ENCODE measurements at places on chromosomes 16 and 17.

DNA sequence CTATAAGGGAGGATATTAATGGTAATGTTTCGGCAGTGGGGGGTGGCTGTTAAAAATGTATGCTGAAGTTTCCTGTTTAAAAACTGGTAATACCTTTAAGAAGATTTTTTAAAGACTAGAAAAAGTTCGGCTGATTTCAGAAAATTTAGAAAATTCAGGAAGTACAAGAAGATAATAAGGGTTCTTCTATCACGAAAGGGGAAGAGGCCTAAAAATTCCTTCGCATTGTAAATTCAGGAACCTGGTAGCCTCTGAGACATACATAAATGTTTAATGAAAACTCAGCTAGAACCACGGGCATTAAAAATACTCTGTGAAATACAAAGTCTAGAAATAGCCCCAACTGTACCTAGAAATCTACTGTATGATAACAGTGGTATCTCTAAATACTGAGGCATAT is 181.2 kb downstream of the PARN start:
- DNase-seq: no peak

DNA sequence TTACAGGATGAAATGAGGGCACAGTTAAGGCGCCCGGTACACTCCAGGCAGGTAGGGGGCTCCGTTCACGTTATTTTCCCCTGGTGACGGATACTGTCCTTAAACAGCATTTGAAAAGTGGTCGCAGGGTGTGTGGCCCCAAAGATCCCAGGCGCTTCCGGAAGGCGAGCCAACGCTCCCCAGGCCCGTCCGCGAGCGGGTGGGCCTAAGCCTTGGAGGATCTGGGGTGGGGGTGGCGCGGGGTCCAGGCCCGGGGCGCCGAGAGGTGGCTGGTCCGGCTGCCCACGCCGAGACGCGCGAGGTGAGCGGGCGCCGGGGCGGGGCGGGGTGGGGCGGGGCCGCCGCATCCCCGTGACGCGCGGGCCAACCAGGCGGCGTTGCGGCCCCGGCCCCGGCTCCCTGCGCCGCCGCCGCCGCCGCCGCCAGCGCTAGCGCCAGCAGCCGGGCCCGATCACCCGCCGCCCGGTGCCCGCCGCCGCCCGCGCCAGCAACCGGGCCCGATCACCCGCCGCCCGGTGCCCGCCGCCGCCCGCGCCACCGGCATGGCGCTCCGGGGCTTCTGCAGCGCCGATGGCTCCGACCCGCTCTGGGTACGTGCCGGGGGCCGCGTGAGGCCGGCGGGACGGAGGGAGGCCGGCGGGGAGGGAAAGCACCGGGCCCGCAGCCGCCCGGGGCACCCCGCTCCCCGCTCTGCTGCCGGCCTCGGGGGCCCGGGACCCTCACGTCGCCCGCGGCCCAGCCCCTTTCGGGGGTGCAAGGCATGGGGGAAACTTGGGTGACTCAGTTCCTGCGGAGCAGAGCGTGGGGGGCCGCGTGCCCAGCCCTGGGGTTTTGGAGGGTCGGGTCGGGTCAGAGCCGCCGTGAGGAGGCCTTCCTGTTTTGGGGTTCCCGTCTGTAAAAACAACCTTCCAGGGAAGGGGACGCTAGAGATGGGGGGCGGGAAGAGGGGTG is at the start of gene ABCC1:
Gene ABCC1, plus strand, starts transcription at position 407 of the 951 bp plus-strand sequence. Its CDS starts 136 bp downstream, at position 543.
- DNase-seq: peak; percentile 27

GRCh38 chr17:53058031-53058430 is 764.7 kb upstream of the KIF2B start:
- DNase-seq: no peak

DNA sequence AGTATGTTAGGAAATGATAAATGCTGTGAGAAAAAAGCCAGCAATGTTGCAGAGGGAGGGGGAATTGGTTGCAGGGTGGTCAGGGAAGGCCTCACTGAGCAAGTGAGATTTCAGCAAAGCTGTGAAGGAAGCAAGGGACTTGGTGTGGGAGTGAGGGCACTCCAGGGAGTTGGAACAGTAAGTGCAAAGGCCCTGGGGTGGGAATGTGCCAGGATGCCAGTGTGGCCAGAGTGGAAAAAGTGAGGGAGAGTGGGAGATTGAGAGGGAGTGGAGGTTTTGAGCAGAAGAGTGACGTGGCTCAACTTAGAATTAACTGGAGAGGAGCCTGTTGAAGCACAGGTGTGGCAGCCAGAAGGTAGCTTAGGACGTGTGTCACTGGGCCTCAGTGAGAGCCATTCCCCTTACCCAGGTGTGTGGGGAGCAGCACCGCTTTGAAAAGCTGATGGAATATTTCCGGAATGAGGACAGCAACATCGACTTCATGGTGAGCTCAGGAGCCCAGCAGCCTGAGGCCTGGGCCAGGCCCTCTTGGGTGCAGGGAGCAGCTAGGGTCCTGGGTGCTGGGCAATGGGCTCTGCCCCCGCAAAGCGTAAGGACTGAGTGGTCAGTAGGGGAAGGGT is 16.6 kb downstream of the FMNL1 start:
- no peak for DNase-seq

- DNase-seq: peak; percentile 76
Measured at GRCh38 chr17:73292031-73292531, 19.7 kb downstream of the CDC42EP4 start.

DNA sequence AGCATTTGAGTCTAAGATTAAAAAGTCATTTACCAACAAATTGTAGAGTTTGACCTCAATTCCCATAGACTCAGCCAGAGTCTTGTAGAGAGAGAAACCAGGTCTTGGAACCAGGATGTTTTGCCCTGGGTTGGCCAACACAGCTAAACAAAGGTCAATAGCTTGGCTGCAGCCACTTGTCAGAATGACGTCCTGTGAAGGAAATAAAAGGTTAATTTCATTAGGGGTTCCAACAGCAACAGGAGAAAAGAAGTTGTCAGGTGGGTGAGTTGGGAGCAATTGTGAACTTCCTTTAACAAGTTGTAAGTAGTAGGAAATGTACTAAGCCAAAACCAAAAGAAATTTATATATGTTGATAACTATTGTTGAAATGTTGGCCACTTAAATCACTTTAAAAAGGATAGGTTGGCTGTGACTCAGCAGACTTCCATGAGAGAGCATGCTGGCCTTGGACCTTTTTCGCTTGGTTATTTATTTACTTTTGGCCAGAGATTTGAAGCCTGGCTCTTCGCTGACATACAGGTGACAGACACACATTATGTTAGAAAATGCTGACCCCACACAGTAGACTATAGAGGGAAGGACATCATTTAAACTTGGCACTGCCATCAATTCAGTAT is 4.3 kb downstream of the TAT start:
- no peak for DNase-seq

DNA sequence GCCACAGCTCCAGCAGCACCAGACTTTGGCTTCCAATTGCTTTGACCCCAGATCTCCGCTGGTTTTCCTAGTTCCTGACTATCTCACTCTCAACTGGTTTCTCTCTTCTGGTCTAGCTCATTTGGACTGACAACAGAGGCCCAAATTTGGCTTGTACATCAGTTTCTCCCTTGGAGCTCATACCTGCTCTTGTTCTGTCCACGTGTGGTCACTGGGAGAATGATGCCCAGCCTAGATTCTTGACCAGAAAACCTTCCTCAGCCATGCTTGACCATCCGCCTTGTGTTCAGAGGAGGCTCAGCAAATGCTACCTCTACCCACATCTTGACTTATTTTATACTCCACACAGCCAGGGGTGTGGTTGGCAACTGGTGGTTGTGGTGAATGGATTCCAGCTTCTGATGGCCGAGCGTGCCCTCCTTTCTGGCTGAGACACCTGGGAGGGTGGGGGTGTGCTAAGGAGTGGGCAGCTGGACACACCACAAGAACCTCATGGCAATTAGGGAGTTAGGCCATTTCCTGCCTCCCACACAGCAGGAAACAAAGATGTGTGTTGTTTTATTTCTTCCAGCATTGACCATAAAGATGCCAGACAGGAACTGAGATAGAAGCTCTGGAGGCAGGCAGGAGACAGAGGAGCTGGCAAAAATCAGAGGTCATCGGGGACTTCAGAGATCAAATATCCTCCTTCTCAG is 93.8 kb upstream of the FAM20A start:
- no peak for DNase-seq

DNA sequence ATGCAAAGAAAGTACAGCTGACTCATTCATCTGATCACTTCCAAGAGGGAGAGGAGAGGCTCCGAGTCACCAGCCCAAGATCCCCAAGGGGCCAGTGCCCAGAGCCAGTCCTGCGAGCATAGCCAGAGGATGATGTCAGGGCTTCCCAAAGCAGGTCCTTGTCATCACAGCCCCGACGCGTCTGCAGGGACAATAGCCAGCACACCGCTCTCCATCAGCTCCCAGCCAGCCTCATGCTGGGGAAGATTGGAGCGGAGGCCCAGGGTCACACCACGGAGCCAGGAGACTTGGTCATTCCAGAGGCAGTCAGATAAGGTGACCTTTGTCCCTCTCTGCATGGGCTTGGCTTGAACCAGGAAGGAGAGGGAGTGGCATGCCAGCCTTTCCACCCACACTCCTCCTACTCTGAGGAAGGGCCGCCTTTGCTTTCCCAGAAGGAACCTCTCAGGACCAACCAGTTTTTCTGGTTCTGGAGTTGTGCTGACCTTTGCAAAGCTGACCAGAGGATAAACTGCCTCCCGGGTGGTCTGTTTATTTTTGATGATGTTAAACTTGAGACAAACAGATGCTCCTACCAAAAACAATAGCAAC is 58.3 kb upstream of the ARHGAP44 start:
- DNase-seq: peak; percentile 35

GRCh38 chr16:65123396-65124211 is 1.7 kb upstream of the CDH11 start:
- peak; percentile 37 for DNase-seq

DNA sequence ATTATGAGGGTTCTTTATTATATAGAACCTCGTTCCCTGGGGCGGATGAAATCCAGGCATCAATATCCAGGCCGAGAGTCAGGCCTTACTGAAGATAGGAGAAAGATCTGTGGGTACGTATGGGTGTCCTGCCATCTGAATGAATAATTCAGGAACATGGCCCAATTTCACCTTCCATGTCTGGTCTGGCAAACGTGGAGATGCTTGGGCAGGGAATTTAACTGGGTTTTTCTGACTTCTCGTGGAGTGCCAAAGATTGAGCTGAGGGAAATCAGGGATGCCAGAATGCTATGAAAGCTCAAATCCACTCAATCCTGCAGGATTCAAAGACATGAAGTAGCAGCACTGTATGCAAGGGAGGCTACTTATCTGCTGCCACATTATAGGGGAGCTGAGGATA is 302.8 kb downstream of the SLC39A11 start:
- DNase-seq: no peak

DNA sequence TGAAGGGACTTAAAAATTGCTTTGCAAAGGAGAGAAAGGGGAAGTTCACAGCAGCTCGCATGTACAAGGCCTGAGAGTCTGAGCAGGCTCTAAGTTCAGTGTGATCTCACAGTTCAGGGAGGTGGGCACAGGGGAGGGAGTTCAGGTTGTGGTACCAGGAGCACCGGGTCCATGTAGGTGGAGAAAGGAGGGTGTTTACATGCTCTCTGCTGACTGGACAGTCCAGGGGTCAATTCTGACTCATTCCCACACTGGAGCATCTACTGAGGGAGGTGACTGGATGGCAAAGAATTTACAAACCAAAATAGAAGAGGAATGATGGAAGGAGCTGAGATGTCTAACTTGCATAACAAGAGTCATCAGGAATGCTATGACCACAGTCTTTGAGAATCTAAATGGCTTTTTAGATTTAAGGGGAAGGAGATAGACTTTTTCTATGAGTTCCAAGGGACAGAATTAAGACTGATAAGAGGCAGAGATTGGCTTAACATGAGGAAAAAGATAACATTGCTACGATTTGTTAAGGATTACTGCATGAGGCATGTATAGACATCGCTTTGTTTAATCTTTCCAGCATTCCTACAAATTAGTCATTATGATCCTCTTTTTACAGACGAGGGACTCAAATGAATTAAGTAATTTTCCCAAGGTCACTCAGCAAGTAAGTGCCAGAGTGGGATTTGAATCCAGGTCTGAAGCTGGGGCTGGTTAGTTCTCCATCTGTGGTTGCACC is 29.9 kb downstream of the MIS12 start:
- peak; percentile 88 for DNase-seq

GRCh38 chr16:28984091-28984490 is 761 bp upstream of the LAT start:
- DNase-seq: no peak

- DNase-seq: peak; percentile 90
Measured at GRCh38 chr16:87582216-87582965, 19.9 kb upstream of the JPH3 start.

GRCh38 chr17:58706351-58707140 is 14.1 kb downstream of the RAD51C start:
- no peak for DNase-seq

DNA sequence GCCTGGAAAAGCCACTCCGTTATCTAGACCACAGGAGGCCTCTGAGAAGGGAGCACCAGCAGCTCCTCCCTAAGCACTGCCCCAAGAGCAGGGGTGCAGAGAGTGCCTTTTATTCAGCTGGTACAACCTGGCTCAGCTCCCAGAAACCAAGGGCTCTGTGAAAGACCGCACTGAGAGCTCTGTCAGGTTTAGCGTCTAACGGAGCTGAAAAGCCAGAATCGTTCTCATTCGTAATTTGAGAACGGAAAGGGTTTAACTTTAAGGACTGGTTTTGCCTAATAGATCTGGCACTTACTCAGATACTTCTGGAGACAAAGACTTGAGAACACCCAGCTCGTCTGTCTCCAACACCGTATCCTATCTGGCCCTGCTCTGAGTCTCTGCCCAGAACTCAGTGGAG is 13.5 kb downstream of the MPG start:
- DNase-seq: peak; percentile 77

- DNase-seq: peak; percentile 60
Measured at GRCh38 chr16:11356573-11357331, 11.5 kb downstream of the RMI2 start.

DNA sequence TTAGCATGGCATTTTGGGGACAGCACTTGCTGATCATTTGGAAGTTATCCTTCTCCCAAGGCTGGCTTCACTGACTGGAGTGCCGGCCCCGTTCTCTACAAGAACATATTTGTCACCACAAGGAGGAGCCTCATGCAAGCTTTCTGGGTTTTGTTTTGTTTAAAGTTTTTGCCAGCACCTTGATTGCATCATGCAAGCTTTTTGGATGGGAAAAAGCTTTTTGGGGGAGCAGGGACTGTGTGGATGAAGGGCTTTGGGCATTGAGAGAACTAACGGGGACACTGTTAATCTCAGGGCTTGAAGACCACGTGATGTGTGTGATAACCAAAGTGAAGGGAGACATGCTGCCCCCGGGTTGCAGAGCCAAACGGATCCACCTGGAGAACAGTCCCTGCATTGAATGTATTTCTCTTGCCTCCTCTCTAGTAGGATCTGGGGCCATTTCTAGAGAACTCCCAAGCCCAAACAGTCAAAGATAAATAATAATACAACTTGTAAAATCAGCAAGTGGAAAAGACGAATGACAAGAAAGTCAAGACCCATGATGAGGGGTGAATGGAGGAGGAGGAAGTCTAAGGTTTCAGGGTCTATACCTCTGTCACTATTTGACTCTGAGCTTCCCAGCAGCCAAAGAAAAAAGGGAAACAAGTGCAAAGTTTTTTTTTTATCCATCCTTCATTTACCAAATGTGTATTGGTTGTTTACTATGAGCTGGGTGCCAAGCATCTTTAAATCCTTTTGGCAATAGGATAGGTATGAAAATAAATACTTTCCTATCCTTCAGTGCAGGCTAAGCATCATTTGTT is 17.2 kb downstream of the TMEM114 start:
- peak; percentile 17 for DNase-seq

Measured in fibroblast of gingiva (primary cell).